ENCODE measurements at places on chromosomes 1 and 21.

DNA sequence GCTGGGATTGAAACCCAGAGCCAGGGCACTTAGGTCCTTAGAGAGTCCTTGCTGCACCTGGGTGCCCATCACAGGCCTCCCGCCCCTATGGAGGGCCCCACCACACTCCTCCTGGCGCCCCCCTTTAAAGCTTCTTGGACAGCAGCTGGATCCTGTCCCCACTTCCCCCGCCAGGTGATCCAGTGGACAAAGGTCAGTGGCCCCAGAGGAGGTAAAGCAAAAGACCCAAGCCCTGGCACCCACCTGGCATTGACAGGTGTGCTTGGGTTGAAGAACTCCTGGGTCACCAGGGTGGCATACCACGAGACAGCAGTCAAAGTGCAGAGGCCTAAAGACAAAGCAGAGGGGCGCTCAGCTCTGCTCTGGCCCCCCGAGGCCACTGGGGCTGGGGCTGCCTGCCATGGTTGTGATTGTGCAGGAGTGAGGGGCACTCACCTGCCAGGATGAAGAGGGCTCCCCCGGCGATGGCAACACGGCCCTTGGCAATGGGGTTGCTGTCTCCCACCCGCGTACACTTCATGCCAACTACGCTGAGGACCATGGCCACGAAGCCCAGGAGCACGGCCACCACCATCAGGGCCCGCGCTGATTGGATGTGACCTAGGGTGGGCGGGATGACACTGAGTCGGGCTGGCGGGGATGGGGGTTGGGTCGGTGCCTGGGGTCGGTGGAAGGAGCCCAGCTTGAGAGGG lies 1.9 kb downstream of the CLDN19 start:
- no peak for DNase-seq

- DNase-seq: no peak
These were observed 31.0 kb downstream of the UMODL1 start for GRCh38 chr21:42102076-42102475.

- DNase-seq: no peak
These were observed 73.6 kb downstream of the TPR start for GRCh38 chr1:186301448-186301847.

DNA sequence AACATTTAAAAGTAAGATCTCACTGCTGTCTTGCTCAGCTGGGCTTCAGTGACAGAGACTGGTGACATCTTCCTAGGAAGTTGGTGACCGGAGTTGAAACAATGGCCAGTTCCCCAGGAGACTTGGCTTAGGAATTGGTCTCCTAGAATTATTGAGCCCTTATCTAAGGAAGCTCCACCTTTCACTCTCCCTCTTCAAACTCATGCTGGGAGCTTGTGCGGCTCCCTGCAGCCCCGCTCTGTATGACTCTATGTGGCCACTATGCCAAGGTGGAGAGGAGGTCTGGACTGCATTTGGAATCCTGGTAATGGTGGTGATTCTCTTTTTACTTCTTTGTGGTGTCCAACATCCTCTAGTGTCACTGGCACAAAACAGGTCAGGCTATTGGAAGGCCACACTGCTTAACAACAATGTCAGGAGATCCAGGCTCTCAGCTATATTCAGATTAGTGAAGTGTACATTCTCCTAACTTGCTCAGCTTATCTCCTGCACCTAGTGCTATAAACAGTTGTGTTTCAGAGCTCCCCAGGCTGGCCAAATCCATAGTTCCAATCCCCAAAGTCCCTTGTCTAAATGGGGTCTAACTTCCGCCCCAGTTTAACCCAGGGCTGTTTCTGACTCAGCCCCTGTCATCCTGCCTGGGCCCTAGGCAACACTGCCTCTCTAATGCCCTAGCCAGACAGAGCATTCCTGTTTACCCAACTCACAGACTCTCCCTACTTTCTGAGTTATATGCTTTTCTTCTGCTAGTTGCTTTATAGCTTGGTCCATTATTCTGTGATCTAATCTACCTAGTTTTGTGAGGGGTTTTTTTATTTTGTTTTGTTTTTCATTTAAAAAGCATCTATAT lies 18.3 kb downstream of the ATP2B4 start:
- no peak for DNase-seq

DNA sequence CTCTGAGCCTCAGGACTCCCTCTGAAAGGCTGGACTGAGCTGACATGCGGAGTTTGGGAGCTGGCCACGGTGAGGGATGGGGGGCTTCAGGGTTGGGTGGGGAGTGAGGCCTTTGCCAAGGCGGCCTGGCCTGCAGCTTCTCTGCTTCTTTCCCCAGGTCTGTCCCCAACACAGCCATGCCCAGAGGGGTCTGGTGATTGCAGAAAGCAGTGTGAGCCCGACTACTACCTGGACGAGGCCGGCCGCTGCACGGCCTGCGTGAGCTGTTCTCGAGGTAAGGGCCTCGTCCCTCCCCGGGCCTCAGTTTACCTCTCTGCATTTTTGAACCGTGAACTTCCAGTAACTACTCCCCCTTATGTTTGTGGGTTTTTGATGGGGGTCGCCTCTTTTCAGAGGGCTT lies 48.6 kb downstream of the TNFRSF8 start:
- DNase-seq: no peak

DNA sequence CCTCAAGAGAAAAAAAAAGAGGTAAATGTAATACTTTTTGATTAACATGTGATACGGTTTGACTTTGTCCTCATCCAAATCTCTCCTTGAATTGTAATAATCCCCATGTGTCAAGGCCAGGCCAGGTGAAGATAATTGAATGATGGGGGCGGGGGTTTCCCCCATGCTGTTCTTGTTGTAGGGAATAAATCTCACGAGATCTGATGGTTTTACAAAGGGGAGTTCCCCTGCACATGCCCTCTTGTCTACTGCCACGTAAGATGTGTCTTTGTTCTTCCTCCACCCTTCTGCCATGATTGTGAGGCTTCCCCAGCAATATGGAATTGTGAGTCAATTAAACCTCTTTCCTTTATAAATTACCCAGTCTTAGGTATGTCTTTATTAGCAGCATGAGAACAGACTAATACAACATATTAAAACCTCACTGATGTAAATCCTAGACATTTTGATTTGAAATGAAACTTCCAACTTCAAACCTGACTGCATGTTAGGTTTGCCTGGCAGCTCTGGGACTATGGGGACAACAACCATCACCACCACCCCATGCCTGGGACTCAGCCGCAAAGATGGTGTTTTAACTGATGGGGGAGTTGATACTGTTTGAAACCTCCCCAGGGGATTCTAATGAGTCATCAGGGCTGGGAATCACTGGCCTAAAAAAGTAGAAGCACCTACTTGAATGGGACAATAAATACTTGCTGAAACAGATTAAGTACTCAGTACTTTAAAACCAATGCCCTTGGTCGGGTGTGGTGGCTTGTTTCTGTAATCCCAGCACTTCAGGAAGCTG lies 32.8 kb upstream of the BACH1 start:
- DNase-seq: no peak

DNA sequence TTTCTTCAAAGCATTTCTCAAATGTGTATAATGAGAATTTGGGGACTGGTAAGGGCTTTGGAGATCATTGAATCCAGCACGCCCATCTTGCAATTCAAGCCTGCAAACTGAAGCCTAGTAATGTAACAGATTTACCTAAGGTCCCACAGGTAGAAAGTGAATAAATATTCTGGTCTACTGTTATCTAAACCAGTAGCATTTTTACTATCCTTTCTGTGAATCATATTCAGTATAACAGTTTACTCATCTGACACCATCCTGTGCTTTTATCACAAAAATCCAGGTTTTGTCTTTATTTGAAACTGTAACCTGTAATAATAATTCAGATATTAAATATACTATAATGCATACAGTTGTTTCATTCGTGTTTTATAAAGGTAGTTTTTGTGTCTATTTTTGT lies 17.4 kb downstream of the KCNA3 start:
- no peak for DNase-seq

DNA sequence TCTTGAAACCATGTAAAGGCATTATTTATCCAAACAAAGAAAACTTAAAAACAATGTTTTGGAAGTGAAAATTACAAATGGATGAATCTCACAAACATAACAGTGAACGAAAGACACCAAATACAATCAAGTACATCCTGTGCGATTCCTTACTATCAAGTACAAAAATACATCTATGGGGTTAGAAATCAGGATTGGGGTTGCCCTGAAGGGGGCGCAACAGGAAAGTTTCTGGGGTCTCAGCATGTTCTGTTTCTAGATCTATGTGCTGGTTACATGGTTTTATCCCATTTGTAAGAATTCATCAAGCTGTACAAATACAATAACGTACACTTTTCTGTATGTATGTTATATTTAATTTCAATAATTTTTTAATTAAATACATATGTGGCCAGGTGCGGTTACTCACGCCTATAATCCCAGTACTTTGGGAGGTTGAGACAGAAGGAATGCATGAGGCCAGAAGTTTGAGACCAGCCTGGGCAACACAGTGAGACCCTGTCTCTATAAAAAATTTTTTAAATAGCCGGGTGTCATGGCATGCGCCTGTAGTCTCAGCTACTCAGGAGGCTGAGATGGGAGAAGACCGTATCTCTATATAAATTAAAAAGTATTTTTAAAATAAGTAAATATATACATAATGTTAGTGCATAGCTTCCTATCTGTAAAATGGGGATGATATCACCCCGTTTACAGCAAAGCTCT lies 121.5 kb upstream of the SOD1 start:
- DNase-seq: no peak

GRCh38 chr1:162279136-162279498 lies 97.5 kb downstream of the SPATA46 start:
- no peak for DNase-seq

DNA sequence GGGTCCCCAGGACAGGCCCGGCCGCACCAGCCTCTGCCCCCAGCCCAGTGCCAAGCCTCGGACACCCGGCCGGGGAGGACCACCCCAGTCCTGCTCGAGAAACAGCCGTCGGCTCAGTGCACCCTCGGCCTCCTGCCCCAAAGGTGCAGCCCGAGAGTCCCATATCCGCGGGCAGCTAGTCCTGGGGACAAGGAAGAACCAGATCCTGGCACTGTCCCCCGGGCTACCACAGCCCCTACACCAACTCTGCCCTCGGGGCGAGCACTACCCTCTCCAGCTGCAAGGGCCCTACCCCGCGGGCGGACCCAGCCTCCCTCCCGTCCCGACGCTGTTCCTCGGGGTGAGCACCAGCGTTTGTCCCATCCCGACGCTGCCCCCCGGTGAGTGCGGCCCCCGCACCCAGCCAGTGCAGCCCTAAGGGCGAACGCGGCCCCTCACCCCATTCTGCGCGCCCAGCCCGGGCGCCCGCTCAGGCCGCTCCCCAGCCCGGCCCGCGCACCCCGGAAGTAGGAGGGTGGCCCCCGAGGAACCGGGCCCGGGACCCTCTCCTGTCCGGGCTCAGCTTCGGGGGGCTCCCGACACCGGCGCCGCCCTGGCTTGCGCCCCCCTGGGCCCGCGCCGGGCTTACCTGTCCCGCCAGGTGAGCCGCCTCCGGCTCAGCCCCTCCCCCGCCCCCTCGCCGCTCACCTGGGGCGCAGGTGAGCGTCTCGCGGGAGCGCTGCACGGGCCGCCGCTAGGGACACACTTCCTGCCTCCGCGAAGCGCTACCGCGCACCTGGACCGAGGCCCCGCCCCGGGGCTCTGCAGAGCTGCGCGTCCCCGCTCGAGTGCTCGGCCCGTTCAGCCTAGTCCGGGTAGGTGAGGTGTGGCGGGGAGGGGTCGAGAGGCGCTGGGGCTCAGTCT lies at the start of gene KDF1:
Gene KDF1, minus strand, starts transcription at position 747 of the 903 bp plus-strand sequence. CDS start 8,088 bp downstream, outside the sequence.
- DNase-seq: no peak

- DNase-seq: no peak
These were observed 258.9 kb downstream of the SETD4 start for GRCh38 chr21:35801391-35801790.

DNA sequence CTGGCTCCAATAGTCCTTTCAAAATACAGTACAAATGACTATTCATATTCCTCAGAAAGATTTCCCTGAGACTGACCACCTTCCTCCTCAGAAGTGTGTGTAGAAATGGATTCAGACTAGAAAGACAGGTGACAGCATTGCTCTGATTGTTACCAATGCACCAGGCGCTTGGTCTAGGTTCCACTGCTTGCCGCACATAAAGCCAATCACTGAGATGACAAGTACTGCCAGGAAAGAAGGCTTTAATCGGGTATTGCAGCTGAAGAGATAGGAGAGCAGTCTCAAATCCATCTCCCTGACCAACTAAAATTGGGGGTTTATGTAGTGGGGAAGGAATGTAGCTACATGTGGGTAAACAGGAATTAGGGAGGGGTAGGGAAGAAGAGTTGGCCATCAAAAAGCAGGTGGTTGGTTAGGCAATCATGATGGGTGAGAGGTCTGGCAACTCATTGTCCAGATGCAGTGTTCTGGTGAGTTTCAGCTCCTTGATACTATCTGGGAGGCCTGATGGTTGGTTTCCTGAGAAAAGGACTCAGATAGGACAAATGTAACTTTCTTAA lies 98.0 kb downstream of the KCNH1 start:
- DNase-seq: no peak

DNA sequence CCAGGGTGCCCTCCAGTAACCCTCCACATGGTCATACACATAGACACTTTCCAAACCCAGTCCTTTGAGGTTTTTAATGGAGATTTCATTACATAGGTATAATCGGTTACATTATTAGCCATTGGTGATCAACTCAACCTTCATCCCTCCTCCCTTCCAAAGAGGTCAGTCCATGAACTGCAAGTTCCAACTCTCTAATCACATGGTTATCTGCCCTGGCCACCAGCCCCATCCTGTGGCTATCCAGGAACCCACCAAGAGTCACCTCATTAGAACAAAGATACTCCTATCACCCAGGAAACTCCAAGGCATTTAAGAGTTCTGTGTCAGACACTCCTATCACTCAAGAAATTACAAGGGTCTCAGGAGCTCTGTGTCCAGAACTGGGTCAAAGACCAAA lies 12.2 kb downstream of the ATP1A4 start:
- DNase-seq: no peak

GRCh38 chr1:226872437-226872836 lies 2.0 kb downstream of the PSEN2 start:
- no peak for DNase-seq

GRCh38 chr1:191222206-191222605 lies 744.5 kb upstream of the BRINP3 start:
- DNase-seq: no peak

DNA sequence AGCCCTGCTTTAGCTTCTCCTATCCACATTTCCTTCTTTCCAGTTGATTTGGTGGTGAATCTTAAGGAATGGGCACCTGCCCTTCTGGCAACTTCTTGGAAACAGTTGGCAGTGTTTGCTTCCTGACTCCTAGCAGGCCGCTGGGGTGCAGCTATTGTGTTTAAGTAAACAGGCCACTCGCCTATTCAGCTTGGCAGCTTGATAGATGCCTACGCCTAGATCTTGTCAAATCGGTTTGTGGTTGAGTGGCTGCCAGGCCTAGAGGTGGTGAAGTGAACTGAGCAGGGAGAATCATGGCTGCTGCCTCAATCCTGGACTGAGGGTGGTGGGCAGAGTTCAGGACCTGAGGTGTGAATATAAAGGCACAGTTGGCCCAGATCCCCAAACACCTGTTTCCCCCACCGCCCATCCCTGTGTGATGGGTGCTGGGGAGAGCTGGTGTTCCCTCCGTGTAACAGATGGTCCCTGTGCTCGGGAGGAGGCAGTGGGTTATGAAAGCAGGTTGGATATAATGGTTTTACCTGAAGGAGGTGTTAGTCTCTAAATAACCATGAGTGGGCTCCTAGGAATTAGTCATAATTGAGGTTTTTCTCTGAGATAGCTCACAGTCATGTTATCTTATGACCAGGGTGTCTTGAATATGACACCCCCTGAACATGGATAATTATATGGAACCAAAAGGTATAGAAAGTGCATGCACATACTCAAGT lies 940 bp upstream of the PLA2G2C start:
- DNase-seq: no peak
